ENCODE measurements at places on chromosomes 3 and 15.

DNA sequence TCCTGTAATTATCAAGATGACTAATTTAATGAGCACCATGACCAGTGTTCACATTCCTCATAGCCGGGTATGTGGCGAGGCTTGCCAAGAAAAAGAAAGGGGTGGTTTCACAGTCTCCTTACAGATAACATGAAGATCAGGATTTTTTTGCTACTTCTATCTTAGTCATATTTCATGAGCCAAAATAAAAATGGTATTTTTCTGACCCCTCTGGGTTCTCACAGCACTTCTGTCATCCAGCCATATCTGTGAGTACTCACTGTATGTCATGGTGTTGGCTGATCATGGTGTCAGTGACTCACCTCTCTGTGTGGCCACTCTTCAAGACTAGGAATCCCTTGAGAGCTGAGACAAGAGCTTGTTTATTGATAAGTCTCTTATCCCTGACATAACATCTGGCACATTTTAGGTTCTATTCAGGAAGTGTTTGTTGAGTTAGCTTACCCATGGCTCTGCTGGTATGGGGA, 130.5 kb upstream of the LMCD1 start:
- no peak for DNase-seq

GRCh38 chr15:100710222-100710621, 107.8 kb downstream of the ASB7 start:
- DNase-seq: no peak

- DNase-seq: no peak
These were observed 35.8 kb downstream of the ABHD5 start for GRCh38 chr3:43726521-43726920.

- DNase-seq: no peak
These were observed 10.9 kb downstream of the SCG3 start for GRCh38 chr15:51692154-51692553.

DNA sequence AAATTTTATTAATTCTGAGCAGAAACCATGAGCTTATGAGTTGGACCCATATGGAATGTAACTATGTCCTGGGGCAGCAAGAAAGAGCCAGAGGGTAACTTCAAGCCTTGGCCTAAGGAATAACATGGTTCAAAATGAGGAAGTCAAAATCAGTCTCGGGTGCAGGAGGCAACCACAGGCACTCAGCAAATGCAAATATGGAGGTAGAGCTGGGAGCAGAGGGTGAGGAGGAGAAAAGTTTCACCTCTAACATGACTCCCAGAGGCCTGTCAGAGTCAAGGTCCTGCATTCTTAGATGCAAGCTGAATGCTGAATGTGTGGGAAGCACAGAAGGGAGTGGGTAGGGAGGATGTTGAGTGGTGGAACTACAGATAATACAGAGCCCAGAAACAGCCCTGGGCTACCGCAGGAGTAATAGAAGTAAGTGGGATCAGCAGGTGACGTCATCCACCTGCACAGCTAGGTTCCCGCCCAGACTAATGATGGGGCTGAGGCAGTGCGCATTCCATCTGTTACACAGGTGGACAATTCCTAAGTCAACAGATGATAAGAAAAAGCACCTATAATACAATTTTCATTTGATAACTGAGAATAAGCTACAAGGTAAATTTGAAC, 279.8 kb upstream of the ARRDC4 start:
- DNase-seq: no peak

DNA sequence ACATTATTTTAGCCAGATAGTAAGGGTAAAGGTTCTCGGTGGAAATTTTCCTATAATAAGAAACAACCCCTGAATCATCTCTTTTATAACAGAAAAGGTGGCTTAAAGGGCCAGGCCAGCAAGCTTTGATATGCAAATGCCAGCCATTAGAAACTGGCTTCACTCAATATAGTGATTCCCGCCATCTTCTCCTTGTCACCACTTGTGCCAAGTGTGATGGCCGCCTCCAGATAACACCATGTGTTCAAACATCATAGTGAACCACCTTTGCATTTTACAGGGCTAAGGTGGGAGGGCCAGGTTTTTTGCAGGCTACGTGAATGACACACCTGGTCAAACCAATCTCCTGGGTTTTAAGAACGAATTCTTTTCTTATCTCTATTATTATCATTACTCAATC, 31.3 kb downstream of the NCEH1 start:
- DNase-seq: no peak

DNA sequence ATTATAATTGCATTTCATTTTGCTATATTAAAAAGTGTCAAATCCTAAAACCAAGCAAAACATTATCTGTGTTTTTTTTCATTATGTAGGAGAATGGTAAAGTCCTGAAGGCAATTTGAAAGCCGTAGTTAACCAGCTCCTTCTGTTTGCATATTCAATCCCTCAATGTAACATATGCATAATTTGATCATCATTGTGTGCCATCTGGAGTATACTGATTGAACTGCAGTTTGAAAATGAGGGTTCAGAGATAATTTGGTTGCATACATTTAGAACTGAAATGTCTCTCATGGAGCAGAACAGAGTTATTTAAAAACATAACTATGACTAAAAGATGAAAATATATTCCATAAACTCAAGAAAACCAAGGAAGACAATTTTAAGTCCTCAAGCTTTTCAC, 518.6 kb downstream of the GBE1 start:
- DNase-seq: no peak

GRCh38 chr3:36206956-36207580, 173.2 kb upstream of the STAC start:
- DNase-seq: no peak

DNA sequence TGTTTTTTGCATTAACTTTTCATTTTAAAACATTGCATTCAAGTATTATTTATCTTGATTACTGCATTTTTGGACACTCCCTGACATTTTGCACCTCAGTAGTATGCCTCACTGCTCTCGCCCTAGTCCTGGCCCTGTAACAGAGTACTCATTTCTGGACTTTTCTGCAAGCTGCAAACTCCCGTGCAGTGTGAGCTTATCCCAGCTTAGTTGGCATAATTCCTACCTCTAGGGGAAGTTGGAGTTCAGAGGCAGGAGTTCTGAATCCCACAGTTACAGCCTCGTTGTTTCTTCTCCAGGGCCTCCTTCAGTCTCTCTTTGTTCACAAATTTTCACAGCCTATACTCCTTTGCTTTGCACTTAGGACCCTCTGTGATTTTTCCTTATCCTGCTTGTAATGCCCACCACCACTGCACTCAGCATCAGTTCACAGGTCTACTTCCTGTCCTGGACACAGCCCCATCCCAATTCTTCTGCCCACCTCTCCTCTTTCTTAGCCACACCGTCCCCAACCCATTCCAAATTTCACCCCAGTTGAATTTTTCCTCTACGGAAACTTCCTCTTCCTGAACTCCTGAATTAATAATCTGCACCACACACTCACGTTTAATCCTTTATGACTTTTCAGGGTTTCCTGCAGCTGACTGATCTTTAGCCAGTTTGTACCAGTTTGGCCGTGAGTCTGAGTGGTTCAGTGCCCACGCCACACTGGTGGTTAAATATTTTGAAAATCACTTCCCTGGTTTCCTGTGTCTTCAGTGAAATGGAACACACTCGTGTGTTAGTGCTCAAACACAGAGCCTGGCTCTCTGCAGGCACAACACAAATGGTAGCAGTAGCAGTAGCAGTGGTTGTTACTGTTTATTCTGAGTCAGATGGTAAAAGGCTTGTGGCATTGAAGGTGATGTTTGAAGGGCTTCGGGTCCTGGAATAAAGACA, 6.3 kb upstream of the CTSH start:
- no peak for DNase-seq

DNA sequence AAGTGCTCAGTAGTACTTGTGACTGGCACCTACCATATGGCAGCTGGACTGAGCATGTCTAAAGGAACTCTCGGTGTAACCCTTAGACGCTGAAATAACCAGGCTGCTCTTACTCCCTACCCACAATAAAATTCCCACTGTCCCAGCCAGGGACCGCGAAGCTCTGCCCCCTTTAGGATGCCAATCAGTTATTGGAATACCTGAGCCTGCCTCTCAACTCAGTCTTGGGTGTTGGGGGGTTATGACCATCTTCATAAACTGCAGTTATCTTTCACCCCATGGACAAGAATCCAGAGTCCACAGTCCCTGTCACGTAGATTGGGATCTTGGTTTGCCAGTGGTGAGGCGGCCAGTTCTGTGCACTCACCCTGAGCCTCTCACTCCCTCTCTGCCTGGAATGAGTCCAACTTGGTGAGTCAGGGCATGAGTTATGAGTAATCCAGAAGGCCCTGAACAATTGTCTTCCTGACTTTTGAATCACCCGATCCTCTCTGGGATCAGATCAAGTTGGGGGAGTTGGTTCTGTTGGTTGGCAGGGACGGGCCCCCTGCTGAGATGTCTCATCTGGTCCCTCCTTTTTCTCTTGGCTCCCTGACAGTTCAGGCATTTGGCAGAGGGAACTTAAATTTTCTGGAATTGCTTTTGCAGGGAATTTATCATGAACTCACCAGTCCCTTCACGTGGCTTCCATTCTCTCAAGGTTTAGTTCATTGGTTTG, 120.1 kb upstream of the UBE2E1 start:
- DNase-seq: no peak

GRCh38 chr3:138705675-138706074, 97.1 kb downstream of the FAIM start:
- DNase-seq: no peak

DNA sequence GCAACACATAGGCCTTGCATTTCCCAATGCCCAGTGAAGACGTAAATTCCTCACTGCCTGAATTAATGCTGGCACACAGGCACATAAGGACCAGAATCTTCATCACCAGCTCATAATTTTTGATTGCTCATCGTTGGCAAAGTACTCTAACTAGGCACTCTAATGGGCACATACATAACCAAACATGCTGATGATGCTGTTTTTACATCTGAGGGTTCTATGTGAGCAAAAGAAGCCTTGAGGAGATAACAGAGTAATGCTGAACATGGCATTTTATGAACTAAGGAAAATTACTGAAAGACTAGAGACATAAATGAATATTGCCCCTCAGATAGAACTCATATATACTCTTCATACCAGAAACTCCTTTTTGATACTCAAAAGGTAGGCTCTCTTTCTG, 387.4 kb downstream of the EPHA6 start:
- DNase-seq: no peak

DNA sequence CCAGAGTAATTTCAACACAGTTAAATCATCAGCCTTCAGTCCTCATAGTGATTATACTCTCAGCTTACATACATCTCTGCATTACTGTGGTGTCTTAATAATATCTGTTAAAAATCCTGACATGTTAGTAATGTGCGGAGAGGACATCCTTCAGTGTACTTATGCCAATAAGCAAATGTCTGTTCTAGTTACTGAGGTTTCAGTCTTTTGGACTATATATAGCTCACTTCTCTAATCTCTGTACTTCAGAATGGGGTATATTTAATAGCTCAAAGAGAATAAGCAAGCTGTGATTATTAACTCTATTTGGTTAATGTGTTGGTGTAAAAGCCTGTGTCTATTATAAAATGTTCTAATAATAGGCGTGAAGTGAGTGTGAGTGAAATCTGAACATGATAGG, 28.9 kb upstream of the OSTN start:
- no peak for DNase-seq

GRCh38 chr3:110813541-110813940, 258.1 kb upstream of the NECTIN3 start:
- DNase-seq: no peak

GRCh38 chr3:169952045-169952444, 14.6 kb upstream of the SEC62 start:
- no peak for DNase-seq

- DNase-seq: no peak
These were observed 60.1 kb downstream of the SUMF1 start for GRCh38 chr3:4406746-4407568.

- DNase-seq: no peak
These were observed 41.8 kb downstream of the SMAD3 start for GRCh38 chr15:67107014-67107812.

GRCh38 chr3:30007668-30008067, 598.7 kb upstream of the TGFBR2 start:
- DNase-seq: no peak

DNA sequence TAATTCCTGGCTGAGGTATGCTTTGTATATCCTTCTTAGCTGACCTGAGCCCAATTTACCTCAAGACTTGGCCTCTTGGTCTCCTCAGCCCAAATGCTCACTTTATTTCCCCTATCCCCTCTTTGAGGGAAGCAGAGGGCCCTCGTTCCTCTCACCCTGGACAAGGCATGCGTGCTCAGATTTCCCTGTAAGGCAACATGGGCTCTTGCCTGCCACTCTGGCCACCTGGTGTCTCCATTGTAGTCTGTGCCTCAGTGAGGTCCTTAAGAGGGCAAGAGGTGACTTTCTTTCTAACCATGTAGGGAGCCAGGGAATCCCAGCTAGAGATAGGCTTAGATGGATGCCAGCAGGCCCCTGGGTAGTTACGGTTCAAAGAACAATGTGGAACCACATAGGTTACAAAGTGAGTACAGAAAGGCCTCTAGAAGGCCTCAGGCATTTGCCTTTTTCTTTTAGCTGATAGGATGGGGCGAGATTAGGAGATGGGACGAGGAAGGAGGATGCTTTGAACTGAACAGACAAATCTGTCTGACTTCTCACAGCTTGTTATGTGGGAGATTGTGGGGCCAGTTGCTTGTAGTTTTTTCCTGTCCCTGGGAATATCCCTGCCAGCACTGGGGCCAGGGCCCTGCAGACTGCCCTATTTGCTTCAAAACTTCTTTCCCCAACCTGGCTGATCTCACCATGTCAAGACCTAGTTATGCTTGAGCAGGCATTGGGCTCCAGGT, 1.1 kb upstream of the INTS14 start:
- no peak for DNase-seq

- DNase-seq: no peak
These were observed 75.5 kb upstream of the CBLB start for GRCh38 chr3:105944276-105944675.

GRCh38 chr15:64774037-64774628, 1.3 kb downstream of the RBPMS2 start:
- no peak for DNase-seq

DNA sequence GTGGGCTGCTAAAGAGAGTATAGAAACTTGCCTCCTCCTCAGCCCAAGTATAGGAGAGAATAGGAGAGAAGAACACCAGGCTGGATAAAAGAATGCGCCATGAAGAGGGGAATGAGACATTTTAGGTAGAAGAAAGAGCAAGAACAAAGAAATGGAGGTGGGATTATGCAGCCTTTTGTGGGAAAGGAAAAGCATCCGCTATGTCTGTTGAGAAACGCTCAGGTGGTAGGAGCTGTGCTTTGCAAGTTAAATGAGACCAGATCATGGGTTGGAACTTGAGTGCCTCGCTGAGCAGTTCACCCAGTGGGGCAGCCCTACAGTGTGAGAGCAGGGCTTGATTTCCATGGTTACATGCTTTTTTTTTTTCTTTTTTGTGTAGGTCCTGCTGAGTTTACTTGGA, 11.5 kb upstream of the RTP1 start:
- no peak for DNase-seq

DNA sequence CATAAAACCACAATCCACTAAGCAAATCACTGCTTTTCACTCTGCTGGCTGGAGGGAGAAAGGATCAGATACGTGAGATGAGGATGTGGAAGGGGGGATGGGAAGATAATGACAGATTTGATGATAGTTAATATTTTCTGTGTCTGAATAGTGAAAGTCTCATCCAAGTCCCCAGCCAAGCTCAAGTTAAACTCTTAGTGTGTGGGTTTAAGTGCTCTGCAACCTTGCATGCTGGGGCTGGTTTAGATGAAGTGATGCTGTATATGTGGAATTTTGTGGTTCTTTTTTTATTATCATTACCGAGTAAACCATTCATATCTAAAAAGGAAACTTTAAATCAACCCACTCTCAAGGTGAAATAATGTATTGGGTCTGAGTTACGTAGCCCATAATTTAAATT, 111.0 kb downstream of the TPRG1 start:
- no peak for DNase-seq
